ENCODE measurements at places on chromosomes 1 and 21. TPM values are rescaled to one million over a fixed set of nuclear protein-coding genes. Genes with fewer than 3 reads are reported as not detected.

GRCh38 chr1:65719391-65719790 lies 73.3 kb upstream of the PDE4B start:
- no peak for DNase-seq
- H3K27me3 ChIP-seq, result no peaks in the 10 kb centered on the region
- no peak overlapping the region for H3K27ac ChIP-seq
- no peaks in the 10 kb centered on the region for H3K36me3 ChIP-seq

GRCh38 chr1:53448241-53448841 lies 10.9 kb upstream of the DMRTB1 start:
- H3K27me3 ChIP-seq, result no peaks in the 10 kb centered on the region
- DNase-seq, result no peak
- H3K27ac ChIP-seq, result no peak overlapping the region
- H3K4me3 ChIP-seq, result no peak overlapping the region
- H3K36me3 ChIP-seq, result no peaks in the 10 kb centered on the region

- no peaks in the 10 kb centered on the region for H3K36me3 ChIP-seq
- peak overlapping the region; percentile 91 for H3K27ac ChIP-seq
- no peaks in the 10 kb centered on the region for H3K27me3 ChIP-seq
- no peaks in the 10 kb centered on the region for H3K4me1 ChIP-seq
- H3K4me3 ChIP-seq, result no peak overlapping the region
Measured at GRCh38 chr1:116268211-116268610, 104.8 kb upstream of the ATP1A1 start.

DNA sequence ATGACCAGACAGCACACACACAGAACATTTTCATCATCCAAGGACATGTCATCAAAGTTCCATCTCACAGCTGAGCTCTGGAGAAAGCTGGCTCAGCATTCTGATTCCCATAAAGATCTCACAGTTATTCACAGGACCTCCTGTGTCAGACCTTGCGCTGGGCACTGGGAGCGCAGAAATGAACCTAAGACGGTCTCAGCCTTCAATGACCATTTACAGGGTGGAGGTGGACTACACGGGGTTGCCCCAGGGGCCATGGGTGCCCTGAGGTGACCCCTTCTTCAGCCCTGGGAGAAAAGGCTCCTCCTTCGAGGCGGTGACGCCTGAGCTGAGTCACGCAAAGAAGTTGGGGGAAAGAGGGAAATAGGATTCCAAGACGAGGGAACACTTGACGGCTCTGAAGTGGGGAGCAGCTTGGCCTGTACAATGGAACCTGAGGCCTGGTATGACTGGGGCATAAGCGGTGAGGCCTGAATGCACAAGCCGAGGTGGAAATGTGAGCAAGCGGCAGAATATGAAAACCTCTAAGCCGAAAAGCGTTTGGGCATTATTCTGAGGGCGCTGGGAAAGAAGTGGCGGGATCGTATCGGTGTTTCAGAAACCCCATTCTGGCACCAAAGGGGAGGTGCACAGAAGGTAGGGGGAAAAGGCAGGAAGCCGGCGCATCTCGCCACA lies 797 bp downstream of the CC2D1B start:
- no peaks in the 10 kb centered on the region for H3K27me3 ChIP-seq
- peak overlapping the region; percentile 91 for H3K27ac ChIP-seq
- peaks cover 7% of the 10 kb centered on the region for H3K4me1 ChIP-seq
- H3K36me3 ChIP-seq, result peaks cover under 1% of the 10 kb centered on the region
- H3K4me3 ChIP-seq, result peak overlapping the region; percentile 95

GRCh38 chr1:194150242-194150641 lies 963.8 kb upstream of the B3GALT2 start:
- no peak overlapping the region for H3K27ac ChIP-seq
- no peak overlapping the region for H3K4me3 ChIP-seq
- H3K27me3 ChIP-seq, result no peaks in the 10 kb centered on the region
- no peaks in the 10 kb centered on the region for H3K36me3 ChIP-seq
- H3K4me1 ChIP-seq, result no peaks in the 10 kb centered on the region
- no peak for DNase-seq

CIART gene
- 2.6 TPM for total RNA-seq

CELA3B gene
- not detected for total RNA-seq

All from breast epithelium (tissue), 4 donors.